ENCODE measurements at places on chromosomes 3 and 15.

GRCh38 chr15:93170329-93170728, 81.3 kb upstream of the RGMA start:
- no peak overlapping the region for H3K27ac ChIP-seq
- H3K36me3 ChIP-seq = no peaks in the 10 kb centered on the region
- DNase-seq = no peak
- H3K27me3 ChIP-seq = peaks cover 41% of the 10 kb centered on the region

- no peaks in the 10 kb centered on the region for H3K36me3 ChIP-seq
- H3K27me3 ChIP-seq = no peaks in the 10 kb centered on the region
- no peak overlapping the region for H3K4me3 ChIP-seq
- no peak for DNase-seq
- H3K4me1 ChIP-seq = peaks cover 26% of the 10 kb centered on the region
Measured at GRCh38 chr3:120452816-120453215, 2.0 kb upstream of the FSTL1 start.

GRCh38 chr3:5010140-5010539, 30.9 kb downstream of the BHLHE40 start:
- peaks cover 2% of the 10 kb centered on the region for H3K27me3 ChIP-seq
- H3K27ac ChIP-seq = no peak overlapping the region
- H3K4me1 ChIP-seq = peaks cover 11% of the 10 kb centered on the region
- no peaks in the 10 kb centered on the region for H3K36me3 ChIP-seq

DNA sequence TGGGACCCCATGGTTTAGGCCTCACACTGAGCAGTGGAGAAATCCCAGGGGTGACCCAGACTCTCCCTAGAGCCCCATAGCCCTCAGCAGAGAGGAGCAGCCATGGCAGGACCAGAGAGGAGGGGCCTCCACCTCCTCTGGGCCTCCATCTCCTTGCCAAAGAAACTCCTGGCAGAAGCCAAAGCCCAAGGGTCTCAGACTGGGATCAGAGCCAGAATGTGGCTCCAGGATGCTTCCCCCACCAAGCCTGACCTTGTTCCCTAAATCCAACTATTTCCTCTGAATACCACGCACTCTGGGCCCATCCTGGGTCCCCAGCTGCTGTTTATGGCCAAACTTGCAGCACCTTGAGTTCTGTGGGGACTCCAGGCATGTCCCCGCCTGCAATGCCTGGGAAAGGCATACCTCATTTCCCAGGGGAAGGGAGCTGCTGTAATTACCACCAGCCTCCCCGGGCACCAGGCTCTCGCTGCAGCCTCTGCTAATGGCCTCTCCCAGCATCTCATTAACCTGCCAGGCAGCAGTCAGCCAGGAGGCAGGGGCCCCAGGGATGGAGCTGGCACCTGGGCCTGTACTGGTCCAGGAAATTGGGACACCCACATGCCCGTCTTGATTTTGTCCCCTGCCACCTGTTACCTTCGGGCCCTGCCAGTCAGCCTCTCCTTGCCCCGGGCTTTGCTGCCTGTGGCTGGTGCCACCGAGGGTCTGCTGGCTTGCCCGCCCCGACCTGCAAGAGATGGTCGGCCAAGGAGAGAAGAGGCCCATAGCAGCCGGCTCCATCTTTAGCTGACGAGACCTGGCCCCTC, 4.6 kb downstream of the CCDC9B start:
- DNase-seq = no peak
- H3K4me1 ChIP-seq = peaks cover 66% of the 10 kb centered on the region
- no peaks in the 10 kb centered on the region for H3K27me3 ChIP-seq
- peak overlapping the region; percentile 40 for H3K27ac ChIP-seq
- H3K36me3 ChIP-seq = no peaks in the 10 kb centered on the region
- no peak overlapping the region for H3K4me3 ChIP-seq

- DNase-seq = no peak
- H3K27ac ChIP-seq = no peak overlapping the region
- H3K4me1 ChIP-seq = peaks cover 14% of the 10 kb centered on the region
- peaks cover 2% of the 10 kb centered on the region for H3K27me3 ChIP-seq
Measured at GRCh38 chr3:5006755-5007202, 27.5 kb downstream of the BHLHE40 start.

DNA sequence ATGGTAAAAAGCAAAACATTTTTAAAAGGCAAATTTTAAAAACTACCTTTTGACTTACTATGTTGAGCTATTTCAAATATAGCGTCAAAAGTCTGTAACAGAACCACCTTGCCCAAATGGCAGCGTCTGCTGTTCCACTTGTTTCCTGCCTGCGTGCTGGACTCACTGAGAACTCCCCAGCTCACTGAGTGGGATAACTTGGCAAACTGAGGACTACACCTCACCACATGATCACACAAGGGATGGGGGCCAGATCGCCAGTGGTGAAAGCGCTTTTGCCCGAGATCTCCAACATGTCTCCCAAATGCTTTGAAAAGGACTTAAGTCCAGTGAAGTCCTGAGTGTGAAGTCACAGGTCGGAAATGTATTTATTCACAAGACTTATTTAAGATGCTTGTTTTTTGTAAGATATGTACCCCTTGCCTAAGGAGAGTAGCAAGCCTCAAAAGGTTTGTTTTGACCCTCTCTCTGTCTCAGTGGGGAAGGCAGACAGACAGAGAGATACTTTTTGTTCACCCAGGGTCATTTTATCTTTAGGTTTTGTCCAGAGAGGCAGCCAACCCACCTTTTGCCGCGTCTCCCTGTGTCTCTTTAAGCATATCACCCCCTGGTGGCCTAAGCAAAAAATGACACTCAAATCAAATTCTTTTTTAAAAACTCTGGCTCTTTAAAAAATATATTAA, 192.6 kb downstream of the PDZRN3 start:
- no peaks in the 10 kb centered on the region for H3K36me3 ChIP-seq
- H3K4me1 ChIP-seq = peaks cover 43% of the 10 kb centered on the region
- no peak for DNase-seq
- H3K27me3 ChIP-seq = no peaks in the 10 kb centered on the region
- H3K27ac ChIP-seq = peak overlapping the region; percentile 60

DNA sequence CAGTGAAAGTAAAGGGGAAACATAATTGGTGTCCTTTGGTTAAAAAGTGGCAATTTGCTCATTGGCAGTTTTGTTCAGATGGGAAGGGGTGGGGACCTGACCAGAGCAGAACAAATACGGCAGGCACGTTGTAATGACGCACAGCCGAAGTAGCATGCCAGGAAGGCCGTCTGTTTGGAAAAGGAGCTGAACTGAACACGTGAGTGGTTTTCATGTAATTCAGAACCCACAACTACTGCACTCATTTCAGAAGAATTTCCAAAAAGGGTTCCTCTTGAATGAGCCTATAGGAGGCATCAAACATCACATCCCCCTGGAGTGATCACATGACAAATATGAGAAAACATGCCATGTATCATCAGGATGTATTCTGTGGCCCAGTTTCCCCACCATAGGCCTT, 42.9 kb upstream of the LMCD1 start:
- peaks cover 6% of the 10 kb centered on the region for H3K4me1 ChIP-seq
- H3K27me3 ChIP-seq = no peaks in the 10 kb centered on the region
- no peak for DNase-seq
- H3K4me3 ChIP-seq = no peak overlapping the region
- H3K27ac ChIP-seq = no peak overlapping the region
- H3K36me3 ChIP-seq = no peaks in the 10 kb centered on the region

- H3K4me1 ChIP-seq = peaks cover 43% of the 10 kb centered on the region
- no peaks in the 10 kb centered on the region for H3K27me3 ChIP-seq
- no peak overlapping the region for H3K27ac ChIP-seq
- H3K4me3 ChIP-seq = no peak overlapping the region
- no peak for DNase-seq
Measured at GRCh38 chr3:156478891-156479290, 76.0 kb downstream of the SSR3 start.

- peaks cover 27% of the 10 kb centered on the region for H3K27me3 ChIP-seq
- no peak overlapping the region for H3K27ac ChIP-seq
- no peak for DNase-seq
- H3K4me1 ChIP-seq = no peaks in the 10 kb centered on the region
- H3K4me3 ChIP-seq = no peak overlapping the region
Measured at GRCh38 chr15:61314427-61314826, 85.3 kb upstream of the RORA start.

DNA sequence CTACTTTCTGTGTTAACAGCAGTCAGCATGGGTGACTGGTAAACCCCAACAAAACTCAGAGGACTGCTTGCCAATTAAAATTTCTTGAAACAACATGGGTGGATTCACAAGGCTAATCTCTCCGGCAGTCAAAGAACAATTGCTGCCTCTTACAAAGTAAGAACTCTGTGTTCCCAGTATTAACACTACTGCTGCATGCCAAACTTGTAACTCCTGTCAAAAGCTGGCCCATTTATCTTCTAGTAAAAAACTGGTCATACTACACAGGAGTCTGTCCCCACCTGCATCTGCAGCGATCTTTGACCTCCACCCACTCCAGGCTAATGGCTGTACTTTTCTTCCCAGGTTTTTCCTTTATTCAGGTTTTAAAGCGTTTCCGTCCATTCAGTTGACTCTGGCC, 8.7 kb upstream of the ZNF589 start:
- H3K4me1 ChIP-seq = peaks cover 14% of the 10 kb centered on the region
- H3K36me3 ChIP-seq = no peaks in the 10 kb centered on the region
- H3K27me3 ChIP-seq = peaks cover 2% of the 10 kb centered on the region
- DNase-seq = no peak

DNA sequence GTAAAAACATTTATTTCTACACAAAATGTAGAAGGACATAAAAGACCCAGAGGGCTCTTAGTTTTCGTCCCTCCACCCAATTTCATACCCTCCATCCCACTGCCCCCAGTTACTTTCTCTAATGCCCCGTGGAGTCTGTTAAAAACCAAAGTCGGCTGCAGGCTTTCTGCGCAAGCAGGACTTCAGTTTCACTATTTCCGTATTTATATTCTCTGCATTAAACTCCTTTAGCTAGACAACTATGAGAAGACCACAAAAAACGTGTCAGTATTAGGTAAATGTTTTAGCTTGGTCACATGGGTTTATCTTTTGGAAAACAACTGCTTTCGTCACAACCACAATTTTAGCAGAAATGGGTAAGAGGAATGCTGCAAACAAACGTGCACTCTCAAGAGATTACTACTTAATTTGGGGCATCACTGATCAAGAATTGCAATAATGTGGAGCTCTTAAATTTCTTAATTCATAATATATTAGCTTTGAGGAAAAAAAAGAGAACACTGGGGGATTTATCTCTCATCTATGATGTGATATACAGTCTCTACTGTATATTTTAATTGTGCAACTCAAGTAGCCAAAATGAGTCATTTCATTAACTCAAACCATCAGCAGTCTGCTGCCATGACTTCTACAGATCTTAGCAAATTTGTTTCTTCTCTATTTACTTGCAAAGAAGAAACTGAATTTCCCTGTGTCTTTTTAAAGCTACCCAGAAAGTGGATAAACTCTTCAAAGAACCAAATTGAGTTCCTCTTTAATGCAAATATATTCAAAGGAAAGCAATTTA, 740 bp upstream of the NSMCE3 start:
- H3K27ac ChIP-seq = peak overlapping the region; percentile 95
- no peaks in the 10 kb centered on the region for H3K36me3 ChIP-seq
- peak overlapping the region; percentile 87 for H3K4me3 ChIP-seq
- peaks cover 5% of the 10 kb centered on the region for H3K27me3 ChIP-seq

- H3K27ac ChIP-seq = peak overlapping the region; percentile 60
- no peaks in the 10 kb centered on the region for H3K36me3 ChIP-seq
- H3K4me3 ChIP-seq = peak overlapping the region; percentile 87
- peaks cover 45% of the 10 kb centered on the region for H3K4me1 ChIP-seq
- peaks cover 25% of the 10 kb centered on the region for H3K27me3 ChIP-seq
Measured at GRCh38 chr3:194685065-194685717, 492 bp upstream of the FAM43A start.

- H3K27ac ChIP-seq = no peak overlapping the region
- no peak overlapping the region for H3K4me3 ChIP-seq
- no peaks in the 10 kb centered on the region for H3K4me1 ChIP-seq
Measured at GRCh38 chr3:117964814-117965213, 1069.8 kb downstream of the IGSF11 start.

DNA sequence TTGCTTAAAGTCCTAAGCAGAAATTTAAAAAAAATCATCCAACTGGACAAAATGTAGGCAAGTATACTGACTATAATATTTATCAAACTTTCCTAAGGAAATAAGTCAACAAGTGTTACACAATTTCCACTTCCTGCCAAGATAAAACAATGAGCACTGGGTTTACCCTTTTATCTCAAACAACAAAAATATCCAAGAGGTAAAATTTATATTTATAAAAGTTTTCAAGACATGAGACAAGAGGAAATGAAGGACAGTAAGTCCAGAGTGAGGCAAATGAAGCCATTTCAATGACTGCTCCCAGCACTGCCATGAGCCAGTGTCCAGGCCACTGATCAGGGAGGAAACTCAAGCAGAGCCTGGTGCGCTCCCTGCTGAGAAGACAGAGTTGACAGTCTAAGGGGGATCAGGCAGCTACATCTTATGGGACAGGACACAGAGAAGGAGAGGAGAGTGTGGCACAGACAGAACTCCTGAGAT, 439.4 kb downstream of the RAP2B start:
- no peak overlapping the region for H3K4me3 ChIP-seq
- no peaks in the 10 kb centered on the region for H3K27me3 ChIP-seq
- H3K36me3 ChIP-seq = no peaks in the 10 kb centered on the region
- H3K4me1 ChIP-seq = peaks cover 4% of the 10 kb centered on the region
- H3K27ac ChIP-seq = peak overlapping the region; percentile 11

DNA sequence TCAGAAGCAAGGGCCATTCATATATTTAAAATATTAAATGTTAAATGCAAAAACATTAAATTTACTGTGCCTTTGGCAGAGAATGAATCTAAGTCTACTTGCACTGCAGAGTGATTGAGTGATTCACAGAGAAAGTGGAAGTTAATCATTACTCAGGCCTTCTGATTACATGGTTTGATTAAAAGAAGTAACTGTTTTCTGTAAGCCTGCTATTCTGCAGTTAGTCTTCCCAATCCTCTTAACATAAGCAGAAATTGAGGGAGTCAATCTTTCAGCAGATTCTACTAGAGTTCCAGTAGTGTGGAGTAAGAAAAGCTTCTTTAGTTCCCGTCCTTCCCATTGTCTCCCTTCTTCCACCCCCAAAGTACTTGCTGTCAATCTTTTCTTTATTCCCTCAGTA, 1.5 kb downstream of the NLGN1 start:
- peaks cover 28% of the 10 kb centered on the region for H3K4me1 ChIP-seq
- peaks cover 80% of the 10 kb centered on the region for H3K27me3 ChIP-seq
- DNase-seq = no peak
- H3K4me3 ChIP-seq = peak overlapping the region; percentile 17
- H3K36me3 ChIP-seq = no peaks in the 10 kb centered on the region
- H3K27ac ChIP-seq = no peak overlapping the region

Measured in mesothelial cell of epicardium (in vitro differentiated cells).